ENCODE measurements at places on chromosomes 5 and 9.
A peak's percentile ranks its signal among the peaks of the same experiment; 100 is the strongest.

DNA sequence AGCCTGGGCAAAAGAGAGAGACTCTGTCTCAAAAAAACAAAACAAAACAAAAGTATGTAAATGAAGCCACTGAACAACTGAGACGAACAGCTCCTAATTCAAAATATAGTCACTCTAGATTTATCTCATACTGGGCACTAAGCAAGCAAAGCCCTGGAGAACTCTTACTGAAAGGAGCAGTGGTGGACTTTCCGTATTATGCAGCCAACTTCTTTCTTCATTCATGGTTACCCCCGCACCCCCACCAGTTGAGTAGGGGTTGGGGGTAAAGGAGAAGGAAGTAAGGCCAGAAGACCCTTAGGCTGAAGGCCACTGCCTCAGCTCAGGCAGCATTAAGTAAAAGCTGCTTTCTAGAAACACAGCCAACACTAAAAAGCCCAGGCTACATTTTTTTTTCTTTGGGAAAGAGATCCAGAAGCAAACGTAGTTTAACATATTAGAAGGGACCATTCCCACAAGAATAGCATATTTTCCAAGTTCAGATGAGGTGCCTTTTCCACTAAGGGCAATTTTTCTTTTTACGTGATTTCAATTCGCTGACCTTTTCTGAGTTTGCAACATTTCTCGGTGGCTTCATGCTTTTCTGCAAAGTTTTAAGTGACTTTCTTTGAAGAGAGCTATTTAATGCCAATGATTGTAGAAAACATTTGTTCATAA, 55.3 kb downstream of the MAPKAP1 start:
- no peak for DNase-seq

DNA sequence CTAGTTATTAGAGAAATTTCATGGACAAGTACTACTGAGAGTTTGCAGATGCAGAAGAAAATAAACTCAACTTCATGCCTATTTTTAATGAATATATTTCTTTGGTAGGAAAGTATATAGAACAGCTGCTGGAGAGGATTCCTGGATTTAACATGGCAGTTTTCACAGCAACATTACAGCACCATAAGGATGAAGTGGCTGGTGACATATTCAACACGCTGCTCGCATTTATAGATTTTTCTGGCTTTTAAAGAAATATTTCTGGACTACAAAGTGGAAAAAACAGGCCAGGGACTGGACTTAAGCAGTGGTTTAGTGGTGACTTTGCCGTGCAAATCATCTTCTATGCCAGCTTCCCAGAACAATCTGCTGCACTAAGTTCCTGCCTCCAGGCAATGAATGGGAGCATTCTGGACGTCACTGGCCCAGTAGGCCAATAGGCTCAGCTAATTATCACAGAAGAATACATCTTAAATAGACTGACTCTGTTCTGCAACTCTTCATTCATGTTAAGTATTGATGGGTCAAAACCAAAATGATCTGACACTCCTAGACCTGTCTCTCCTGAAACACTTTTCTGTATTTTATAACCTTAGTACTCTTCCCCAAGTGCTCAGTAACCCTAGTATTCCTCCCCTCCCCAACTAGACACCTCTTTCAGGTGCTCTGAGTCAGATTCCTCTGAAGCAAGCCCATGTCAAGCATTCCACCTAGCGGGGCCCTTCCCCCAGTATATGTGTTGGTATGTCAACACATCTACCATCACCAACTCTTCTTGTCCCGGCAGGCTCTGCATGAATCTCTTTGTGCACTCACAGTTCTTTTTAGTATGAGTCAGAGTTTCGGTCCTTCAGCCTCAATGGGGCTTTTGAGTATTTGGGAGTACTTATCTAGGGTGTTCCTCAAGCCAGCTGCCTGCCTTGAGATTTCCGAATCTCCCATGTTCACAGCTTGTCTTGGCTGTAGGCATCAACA, 625.5 kb downstream of the CHSY3 start:
- DNase-seq, result no peak

DNA sequence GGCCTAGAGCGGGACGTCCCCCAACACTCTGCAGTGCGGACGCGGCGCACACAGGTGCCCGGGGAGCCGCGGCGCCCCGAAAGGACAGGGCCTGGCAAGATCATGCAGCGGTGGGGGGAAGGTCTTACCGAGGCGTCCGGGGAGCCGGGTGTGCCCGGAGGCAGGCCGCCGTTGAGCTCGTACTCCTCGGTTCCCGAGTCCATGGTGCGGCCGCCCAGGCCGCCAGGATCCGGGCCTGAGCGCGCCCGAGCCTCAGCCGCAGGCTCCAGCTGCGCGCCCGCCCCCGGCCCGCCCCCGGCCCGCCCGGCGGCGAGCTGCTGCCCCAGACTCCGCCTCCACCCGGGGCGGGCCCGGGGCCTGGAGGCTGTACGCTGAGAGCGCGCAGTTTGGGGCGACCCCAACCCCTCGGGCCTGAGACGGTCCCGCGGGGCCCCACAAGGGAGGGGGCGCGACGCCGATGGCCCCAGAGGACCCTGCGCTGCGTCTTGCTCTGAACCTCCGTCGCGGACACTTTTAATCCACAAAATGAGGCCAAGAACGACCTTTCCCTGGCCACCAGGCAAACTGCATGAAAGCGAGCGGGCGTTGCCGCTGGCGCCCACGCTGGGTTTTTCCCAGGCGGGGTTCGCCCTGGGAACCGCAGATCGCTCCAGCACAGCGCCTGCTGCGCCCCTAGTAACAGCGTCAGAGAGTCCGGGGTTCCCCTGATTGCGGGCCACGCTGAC, at the start of gene NINJ1:
TSS of gene NINJ1 (minus strand) at position 237 of the 725 bp plus-strand sequence. CDS start at position 203, 34 bp downstream.
- DNase-seq, result peak; percentile 88

GRCh38 chr9:84393266-84393950, 52.9 kb upstream of the SLC28A3 start:
- no peak for DNase-seq

GRCh38 chr9:73229543-73229942, 77.9 kb downstream of the ANXA1 start:
- DNase-seq, result no peak

DNA sequence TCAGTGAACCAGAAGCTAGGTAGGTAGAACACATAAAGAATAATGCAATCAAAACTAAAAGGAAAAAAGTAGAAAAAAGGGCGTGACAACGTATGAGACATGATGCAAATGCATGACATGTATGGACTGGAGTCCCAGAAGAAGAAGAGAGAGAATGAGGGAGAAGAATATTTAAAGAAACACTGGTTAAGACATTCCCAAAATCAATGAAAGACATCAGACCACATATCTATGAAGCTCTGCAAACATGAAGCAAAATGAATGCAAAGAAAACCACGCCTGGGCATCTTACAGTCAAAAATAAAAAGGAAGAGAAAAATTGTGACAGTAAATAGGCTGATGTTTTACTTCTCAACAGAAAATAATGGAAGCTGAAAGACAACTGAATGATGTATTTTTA, 23.8 kb upstream of the NKD2 start:
- DNase-seq, result no peak

DNA sequence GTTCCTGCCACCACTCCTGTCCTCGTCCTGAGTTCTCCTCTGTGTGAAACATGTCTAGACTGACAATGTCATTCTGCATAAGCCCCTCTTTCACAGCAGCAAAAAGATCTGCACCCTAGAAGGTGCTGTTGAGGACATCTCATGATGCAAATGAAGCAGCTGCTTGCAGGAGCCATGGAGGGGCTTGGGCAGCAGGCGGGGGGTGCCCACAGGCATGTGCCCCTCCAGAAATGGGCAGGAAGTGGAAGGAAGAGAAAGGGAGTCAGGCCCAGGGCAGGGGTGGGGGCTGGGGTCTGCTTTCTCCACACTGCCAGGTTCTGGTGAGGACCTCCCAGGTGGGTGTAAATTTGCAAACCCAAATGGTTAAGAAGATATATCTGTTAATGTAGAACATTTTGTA, 54.5 kb upstream of the KCNMB1 start:
- DNase-seq, result no peak

DNA sequence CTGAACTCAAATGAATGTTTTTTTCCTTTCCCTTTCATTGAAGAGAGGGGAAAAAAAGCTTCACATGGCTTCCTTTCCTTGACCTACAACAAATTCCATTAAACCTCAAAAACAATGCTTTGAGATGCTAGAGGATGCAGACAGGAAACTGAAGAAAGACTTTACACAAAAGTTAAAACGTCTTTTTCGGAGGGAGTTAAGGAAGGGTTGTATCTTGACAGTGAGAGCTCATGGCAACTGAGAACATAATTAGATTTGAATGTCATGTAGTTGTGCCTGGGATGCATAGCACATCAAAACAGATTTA, 66.4 kb downstream of the EBF1 start:
- no peak for DNase-seq

DNA sequence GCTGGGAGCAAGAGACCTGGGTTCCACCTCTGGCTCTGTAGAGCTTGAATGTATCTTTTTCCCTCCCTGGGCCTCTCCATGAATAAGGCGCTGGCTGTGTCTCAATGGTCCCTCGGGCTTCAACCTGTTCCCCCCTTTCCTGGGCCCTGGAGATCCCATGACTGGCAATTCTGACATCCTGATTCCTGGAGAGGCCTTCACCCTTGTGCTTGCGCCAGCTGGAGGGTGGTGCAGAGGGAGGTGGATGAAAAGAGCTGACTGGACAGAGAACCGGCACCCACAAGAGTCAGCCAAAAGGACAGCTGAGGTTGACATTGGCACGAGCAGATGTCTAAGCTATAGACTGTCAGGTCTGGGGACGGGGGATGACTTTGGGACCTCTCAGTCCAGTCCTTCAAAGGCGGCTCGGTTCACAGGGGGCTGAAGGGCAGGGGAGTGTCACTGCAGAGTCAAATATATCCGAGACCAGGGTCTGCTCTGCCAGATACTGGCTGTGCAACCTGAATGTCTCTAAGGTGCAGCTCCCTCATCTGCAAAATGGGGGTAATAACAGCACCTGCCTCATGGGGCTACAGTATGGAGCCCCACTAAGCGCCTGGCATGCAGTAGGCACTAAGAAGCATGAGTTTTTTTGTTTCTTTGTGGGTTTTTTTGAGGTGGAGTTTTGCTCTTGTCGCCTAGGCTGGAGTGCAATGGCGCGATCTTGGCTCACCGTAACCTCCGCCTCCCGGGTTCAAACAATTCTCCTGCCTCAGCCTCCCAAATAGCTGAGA, 13.8 kb downstream of the DNM1 start:
- DNase-seq, result no peak

GRCh38 chr5:150653145-150653761, 7.8 kb upstream of the MYOZ3 start:
- DNase-seq, result no peak

DNA sequence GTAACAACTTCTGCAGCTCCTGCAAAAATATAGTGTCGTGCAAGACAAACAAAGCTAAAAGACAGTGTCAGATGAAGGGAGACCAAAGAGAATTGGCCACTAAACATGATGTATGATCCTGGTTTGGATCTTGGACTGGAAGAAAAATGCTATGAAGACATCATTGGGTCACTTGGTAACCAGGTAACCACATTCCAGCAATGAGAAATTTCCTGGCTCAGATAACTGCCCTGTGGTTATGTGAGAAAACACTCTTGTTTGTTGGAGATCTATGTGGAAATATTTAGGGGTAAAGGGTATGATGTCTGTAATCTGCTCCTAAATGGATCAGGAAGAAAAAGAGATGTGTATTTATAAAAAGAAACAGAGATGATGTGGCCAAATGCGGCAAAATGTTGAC, 45.5 kb upstream of the ANKRD33B start:
- no peak for DNase-seq

- no peak for DNase-seq
Observed at GRCh38 chr9:7756088-7756487, 43.5 kb downstream of the DMAC1 start.

DNA sequence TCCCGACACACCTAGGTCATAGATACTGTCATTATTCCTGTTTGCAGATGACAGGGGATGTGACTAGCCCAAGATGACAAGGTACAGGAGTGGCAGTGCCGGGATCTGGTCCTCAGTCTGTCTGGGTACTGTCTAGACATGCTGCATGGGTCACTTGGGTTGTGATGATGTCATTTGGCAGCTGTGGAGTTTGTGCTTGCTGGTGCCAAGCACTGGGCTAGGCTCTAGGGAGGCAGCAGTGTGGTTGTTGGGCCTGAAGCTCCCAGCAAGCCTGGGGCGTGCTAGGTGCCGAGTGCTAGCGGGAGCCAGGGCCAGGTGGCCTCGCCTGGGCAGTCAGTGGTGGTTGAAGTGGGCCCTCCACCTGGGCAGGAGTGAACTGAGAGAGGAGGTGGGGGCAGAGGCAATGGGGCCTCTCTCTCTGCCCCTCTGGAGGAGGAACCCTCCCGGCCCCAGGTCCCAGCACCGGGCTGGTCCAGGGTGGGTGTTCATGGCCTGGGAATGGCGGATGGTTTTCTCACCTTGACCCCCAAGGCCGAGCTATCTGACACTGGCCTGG, 8.8 kb upstream of the ASB6 start:
- no peak for DNase-seq

GRCh38 chr9:35935261-35935660, 22.7 kb downstream of the OR2S2 start:
- DNase-seq, result no peak

DNA sequence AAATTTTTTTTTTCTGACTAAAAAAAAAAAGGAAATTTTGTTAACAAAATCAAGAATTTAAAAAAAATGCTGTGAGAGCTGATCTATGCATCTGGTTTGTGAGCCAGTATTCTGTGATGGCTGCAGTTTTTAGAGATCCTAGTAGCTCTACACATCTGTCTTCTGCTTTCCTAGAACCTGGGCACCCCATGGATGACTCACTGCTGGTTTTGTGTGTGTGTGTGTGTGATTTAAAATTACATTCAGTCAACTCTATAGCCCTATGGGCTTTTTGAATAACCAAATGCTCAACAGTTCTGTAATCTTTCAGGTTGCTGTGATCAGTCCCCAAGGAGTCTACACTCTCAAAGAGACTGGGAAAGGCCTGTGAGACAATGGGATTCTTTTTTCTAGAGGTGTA, 2.5 kb upstream of the PSMD5 start:
- DNase-seq, result no peak

DNA sequence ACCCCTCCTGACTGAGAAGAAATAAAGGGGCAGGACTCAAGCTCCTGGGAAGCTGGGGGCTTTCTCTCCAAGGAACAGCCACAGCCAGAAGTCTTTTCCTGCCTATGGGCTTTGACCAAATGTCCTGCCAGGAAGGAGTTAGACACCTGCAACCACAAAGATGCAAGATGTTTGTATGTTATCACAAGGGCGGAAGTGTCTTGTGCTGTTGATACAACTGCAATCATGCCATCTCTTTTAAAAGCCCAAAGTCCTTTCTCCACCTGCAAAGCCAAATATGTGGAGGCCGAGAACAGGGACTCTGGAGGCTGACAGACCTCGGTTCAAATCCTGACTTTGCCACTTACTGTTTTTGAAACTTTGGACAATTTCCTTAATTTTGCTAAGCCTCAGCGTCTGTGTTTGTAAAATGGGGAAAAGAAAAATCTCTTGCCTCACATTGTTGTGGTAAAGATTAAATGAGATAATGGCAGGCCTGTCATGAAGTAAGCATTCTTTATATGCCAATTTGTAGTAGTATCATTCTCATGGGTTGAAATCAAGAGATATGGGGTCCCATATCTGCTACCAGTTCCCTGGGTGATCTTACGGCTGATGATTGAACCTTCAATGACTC, 17.0 kb downstream of the HRH2 start:
- no peak for DNase-seq
